Stimulated activated CD4-positive, alpha-beta T cell treated with anti-CD3 and anti-CD28 coated beads, TNF-alpha, amount 100 ng/mL, for 1 hour (primary cell): ENCODE measurements at places on chromosomes 12 and 14.

- DNase-seq = no peak
Observed at GRCh38 chr14:21795456-21795855, 121.8 kb upstream of the OR4E1 start.

DNA sequence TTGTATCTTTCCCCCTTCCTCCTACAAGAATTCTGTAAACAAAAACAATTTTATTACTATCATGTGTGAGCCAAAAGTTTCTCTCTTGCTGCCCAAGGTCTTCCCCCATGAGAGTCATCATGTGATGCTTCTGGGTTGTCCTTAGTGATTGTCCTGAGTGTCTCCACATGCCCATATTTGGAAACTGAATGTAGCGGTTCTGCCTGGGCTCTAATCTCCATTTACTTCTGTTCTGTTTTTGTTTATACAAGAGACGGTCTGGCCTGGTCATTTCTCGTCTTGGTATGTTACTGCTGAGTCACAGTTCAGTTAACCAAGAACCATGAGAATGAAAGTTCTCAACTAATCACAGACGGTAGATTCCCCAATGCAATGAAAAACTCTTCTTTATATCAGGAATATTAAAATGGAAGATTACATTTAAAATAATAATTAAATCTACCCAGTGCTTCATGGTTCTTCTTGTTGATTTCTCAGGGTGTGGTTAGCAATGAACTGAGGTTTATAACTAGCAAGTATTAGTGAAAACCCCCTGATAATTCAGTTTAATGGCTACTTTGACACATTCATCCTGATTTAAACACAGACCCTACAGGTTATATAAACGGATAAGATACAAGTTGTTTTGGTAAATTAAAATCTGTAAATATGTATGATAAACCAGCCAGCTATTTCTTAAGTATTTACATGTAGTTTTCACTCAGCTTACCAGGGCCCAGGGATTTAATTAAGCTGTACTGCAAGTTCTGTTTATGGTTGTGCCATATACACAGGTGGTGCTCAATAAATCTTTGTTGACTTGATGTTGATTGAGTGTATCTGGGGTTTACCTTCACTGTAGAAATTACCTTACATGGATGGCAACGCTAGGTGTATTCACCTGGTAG, 81.1 kb downstream of the PELI2 start:
- DNase-seq = no peak

- DNase-seq = no peak
Observed at GRCh38 chr12:19138551-19138950, 9.0 kb downstream of the PLEKHA5 start.

- DNase-seq = no peak
Observed at GRCh38 chr12:123108682-123109066, 42.2 kb downstream of the PITPNM2 start.

GRCh38 chr14:62097072-62097471, 334.9 kb downstream of the SNAPC1 start:
- DNase-seq = no peak

DNA sequence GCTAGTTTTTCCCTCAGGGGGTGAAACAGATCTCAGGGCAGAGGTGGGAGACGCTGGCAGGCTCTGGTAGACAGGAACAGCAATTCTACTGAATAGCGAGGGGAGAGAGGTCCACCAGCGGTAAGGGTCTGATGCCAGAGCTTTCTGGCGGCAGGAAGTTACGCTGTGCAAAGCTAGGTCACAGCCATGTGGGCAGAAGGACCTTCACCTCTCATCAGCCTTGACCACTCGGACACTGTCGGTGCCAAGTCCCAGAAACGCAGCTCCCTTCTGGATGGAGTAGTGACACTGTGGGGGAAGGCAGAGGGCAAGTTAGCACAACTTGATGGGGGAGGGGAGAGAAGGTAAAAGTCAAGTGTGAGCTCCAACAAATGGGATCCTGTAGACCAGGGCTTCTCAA, 10.3 kb upstream of the ZNF740 start:
- DNase-seq = no peak

- no peak for DNase-seq
Observed at GRCh38 chr12:67091204-67091603, 178.0 kb upstream of the CAND1 start.
